ENCODE measurements at places on chromosomes 6 and 20.

- DNase-seq, result no peak
These were observed 15.4 kb downstream of the ZNFX1 start for GRCh38 chr20:49262444-49262843.

GRCh38 chr6:42260972-42261371 lies 43.3 kb upstream of the MRPS10 start:
- no peak for DNase-seq

GRCh38 chr20:48758206-48758820 lies 69.5 kb downstream of the PREX1 start:
- DNase-seq, result no peak

DNA sequence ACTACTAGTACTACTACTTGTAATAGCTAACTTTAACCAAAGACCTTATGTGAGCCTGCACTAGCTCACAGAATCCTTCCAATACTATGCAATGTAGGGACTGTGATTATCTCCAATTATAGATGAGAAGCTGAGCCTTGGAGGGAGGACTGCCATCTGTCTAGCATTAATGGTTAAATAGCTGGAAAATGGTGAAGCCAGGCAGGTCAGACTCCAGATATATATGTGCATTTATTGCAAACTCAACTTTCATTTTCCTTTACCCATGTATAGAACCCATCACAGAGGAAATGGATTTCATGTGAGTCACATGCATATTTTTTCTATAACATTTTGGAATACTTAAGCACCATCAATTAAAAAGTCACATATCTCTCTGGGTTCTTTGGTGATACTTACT lies 229.9 kb downstream of the BCAS1 start:
- no peak for DNase-seq

DNA sequence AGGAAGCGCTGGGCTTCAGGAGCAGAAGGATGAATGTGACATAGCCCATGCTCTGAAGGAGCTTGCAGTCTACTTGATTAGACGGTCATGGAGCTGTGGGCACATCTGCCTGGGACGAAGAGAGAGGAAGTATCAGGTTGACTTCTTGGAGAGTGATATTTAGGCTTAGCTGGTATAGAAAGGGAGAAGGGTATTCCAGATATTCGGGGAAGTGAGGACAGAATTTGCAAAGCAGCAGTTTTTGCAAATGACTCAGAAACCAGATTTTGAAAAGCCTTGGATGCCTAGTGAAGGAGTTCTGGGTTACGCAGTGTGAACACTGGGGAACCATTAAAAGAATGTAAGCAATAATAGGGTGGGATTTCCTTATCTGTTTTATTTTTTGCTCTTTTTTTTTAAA lies 60.7 kb downstream of the EYA4 start:
- no peak for DNase-seq

DNA sequence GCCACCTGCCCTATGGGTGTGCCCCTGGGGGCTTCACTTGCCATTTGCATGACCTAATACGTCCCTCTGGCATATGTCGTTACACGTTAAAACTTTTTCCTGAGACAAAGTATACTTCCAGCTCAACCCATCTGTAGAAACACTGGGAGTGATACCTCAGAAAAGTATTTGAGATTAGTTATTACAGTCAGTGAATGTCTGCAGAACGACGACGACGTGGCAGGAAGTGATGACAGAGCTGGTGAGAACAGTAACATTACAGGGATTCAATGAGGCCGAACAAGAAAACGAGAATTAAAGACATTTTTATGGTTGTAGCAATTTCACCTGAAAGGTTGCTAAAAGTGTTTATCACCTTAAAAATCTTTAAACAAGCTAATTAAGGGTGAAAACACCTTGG lies 40.2 kb downstream of the SASH1 start:
- DNase-seq, result no peak

DNA sequence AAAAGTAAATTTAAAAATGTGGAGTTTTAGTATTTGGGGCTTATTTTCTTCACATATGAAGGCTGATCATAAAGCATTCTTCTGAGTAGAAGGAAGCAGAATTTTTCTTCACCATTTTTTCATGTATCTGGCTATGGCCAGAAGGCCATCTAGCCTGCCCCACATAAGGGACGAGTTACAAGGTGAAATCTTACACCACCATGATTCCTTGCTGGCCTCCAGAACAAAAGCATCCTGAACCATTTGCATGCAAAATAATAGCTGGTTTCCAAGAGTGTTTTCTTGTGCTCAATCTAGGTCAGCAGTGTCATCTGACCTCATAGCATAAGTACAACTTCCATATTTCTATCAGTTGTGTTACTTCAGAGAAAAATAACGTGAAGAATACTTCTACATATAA lies 93.1 kb downstream of the BMP5 start:
- DNase-seq, result no peak

DNA sequence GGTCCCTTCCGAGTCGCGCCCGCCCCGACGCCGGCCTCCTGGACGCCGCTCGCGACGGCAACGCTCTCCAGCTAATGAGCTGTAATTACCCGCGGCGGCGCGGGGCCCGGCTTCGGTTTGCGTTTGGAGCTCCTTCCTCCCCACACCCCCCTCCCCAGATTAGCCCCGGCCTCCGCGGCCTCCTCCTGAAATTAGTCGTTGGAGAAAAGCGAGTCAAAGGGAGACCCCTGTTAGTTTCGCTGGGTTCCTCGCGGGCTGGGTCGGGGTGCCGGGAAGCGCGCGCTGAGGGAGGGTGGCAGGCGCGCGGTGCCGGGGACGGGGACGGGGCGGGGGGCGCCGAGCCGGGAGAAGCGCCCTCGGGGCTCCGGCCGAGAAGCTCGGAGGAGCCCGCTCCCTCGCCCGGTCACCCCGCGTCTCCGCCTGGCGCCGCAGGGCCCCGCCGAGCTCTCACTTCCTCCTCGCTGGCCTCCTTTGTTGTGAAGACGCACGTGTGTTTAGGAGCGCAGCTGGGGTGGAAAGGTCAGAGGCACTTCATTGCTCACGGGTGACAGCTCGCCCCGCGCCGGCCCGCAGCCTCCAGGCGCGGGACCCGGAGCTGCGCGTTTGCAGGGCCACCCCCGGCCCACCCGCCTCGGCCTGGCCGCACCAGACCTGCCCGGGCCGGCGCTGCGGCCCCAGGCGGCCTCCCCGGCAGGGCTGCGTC lies 4.9 kb downstream of the FOXC1 start:
- DNase-seq, result no peak

DNA sequence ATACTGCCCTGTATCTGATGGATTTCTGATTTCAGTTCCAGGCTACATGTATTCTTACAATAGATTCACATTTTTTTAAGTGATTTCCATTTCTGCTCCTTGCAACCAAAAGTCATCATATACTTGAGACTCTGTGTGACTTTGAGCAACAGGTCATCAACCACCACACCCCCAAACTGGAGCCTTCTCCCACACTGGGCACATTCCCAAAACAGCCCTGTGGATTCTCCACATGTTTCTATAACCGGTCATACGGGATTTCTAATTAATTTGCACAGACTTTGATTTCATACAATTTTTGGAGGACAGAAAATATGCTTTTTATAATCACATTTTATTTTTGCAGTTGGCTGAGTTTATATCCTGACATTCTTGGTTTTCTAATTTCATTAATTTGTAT lies 317.2 kb upstream of the ID4 start:
- DNase-seq, result no peak

- no peak for DNase-seq
These were observed 702.1 kb downstream of the FRK start for GRCh38 chr6:115358616-115359015.

GRCh38 chr20:3606021-3606420 lies 57.2 kb downstream of the GFRA4 start:
- DNase-seq, result no peak

- DNase-seq, result no peak
These were observed 108.8 kb downstream of the TIAM2 start for GRCh38 chr6:155103816-155104366.

DNA sequence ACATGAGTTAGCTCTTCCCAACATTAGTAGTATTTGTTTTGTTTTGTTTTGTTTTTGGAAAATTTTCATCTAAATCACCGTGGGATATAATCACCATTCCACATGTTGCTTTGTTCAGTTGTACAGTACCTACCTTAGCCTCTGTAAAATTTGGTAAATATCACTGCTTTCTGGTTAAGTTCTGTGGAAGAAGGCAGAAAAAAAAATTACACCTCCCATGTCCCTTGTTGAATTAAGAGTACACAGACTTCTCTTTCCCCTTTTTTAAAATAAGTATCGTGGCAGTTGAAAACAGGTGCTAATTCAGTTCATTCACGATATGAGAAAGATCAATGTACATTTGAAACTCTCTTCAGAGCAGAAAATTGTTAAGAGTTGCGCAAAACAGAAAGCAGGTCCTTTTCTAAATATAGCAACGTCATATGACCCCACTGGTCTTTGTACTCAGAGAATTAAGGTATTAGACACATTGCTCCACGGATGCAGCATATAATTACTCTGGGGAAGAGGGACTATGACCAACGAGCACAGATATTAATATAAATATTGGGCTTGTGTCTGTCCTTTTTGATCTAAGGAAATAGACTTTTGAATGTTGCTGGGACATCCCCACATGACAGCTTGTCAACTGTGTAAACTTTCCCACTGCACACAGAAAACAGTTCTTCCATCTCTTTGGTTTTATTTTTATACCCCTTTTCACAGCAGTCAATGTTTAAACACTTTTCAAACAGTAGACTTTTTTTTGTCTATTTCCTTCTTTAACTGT lies 58.6 kb upstream of the ZNF217 start:
- DNase-seq, result no peak

GRCh38 chr6:132139611-132140010 lies 188.4 kb upstream of the CCN2 start:
- no peak for DNase-seq

DNA sequence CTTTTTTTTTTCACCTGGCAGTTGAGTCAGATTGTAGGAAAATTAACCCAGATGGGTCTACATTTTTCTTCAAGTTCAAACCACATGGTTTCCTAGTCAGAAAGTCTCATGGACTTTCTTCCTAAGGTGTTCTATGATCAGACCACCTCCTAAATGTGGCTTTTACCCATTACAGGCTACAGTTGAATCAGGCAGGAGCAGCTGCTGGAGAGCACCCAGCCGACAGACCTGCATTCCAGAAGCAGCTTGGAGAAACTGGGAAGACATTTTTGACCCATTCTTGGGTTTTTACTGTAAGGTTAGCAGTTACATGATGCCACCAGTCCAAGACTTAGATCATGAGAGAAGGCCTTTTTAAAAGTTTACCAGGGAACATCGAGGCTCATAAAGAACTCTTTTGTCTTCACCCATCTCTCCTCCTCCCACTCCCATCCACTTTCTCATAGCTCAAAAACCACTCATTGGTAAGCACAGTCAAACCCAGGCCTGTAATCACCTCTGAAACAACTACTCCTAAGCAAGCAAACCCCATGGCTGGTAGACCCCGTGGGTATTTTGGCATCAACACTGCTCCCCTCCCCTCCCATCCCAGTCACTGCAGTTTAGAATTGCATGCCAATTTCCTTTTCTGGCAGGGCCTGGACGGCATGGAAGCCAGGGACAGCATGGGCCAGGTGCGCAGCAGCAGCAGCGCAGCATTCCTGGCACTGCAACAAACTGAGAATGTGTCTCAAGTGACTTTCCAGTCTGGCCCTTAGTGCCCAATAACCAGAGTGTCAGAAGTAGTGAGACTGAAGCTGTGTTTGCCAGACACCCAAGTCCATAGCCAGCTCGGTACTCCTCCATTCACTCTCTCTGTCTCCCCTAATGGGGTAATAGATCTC lies 113.7 kb downstream of the CLIC5 start:
- no peak for DNase-seq

DNA sequence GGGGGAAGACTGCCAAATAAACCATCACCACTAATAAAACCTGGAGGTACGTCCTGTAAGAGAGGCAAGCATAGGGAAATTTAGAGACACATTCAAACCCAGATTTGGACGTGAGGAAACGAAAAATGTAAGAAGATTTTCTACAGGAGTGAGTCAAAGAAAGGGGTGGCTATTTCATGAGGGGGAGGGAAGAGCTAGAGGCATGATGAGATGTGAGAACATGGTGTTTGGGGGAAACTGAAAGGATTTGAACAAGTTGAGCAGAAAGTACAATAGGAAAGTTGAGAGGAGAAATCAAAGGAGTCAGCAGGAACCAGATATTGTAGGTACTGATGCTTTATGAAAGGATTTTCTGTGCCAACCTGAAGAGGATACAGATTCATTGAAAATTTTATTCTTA lies 179.1 kb upstream of the HS3ST5 start:
- no peak for DNase-seq

DNA sequence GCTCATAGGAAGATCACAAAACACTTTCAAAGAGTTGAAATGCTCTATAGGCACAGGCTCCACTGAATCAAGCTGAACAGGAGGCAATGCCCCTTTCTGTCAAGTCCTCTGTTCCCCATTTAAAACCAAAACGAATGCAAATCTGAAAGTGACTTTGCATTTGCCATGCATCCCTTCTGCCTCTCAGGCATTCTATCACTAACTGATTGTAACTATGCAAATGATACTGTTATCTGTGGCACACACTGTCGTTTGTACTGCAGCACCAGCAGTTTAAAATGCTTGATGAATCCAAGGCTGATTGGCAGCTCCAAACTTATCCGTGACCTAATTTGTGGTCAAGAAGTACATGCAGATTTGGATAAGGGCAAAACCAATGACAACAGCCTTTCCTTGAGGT lies 1067.5 kb upstream of the MAP3K7 start:
- DNase-seq, result no peak

DNA sequence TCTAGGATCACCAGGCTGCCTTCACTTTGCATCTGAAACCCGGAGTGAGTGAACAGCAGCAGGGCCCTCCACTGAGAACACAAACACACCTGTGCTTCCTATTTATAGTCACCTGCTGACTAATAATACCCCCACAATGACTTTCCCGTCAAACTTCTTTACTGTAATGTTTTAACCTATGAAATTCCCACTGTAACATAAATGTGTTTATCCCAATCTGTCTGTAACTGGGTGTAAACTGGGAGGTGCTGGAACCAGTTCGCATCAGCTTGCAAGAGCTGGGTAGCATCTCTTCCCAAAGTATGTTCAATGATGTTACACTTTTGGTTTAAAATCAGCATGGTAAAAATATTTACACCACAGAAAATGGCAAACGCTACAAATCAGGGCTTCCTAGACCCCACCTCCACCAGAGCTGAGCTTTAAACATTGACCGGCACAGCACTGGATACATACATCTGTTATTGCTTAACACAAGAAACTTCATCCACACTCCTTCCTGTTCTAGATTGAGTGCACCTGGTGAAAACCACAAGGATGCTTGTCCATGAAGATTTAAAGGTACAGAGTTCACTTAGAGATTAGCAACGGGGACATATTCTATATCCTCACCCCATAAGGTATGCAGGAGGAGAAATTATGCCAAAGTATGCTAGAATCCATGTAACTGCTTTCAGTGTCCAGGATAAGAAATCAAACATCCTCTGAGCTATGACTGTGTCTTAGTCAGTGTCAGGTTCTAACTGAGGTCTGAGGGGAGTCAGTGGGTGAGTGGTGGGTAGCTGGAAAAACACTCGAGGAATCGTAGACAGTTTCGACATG lies 79.0 kb downstream of the ALDH8A1 start:
- no peak for DNase-seq

GRCh38 chr20:47493175-47493962 lies 8.3 kb upstream of the NCOA3 start:
- DNase-seq, result no peak

- no peak for DNase-seq
These were observed 667.0 kb upstream of the MARCKS start for GRCh38 chr6:113190170-113190569.

- no peak for DNase-seq
These were observed 77.0 kb downstream of the MRPL14 start for GRCh38 chr6:44049989-44050871.
